Activated T-helper 2 cell treated with anti-CD3 and anti-CD28 coated beads, Interferon-gamma antibody, Interleukin-2, Interleukin-4, amounts not matched to agents 10 μg/mL and 5 μg/mL and 100 μg/mL, durations not matched to agents 14 hours and 24 hours and 36 hours (primary cell): ENCODE measurements at places on chromosomes 5 and 9. TPM values are rescaled to one million over a fixed set of nuclear protein-coding genes. Genes with fewer than 3 reads are reported as not detected.

FBP1 gene
- total RNA-seq, result 0.23 TPM in 1 of 2 replicates, not detected in the other

PHYHD1 gene
- total RNA-seq, result 0.44 and 0.68 TPM in 2 replicates

CCDC171 gene
- total RNA-seq, result 1.8 and 2.0 TPM in 2 replicates

NFIB gene
- total RNA-seq, result 0.02 TPM in 1 of 2 replicates, not detected in the other

TICAM2 gene
- total RNA-seq, result 0.85 TPM in 1 of 2 replicates, not detected in the other

LPCAT1 gene
- total RNA-seq, result 78.4 and 79.0 TPM in 2 replicates

MLANA gene
- not detected in 2 replicates for total RNA-seq

SPATA31C2 gene
- total RNA-seq, result not detected in 2 replicates

PCDHB1 gene
- not detected in 2 replicates for total RNA-seq

DBH gene
- total RNA-seq, result not detected in 2 replicates

PCSK1 gene
- not detected in 2 replicates for total RNA-seq

PCDHA1 gene
- total RNA-seq, result 0.07 TPM in 1 of 2 replicates, not detected in the other

IRX2 gene
- not detected in 2 replicates for total RNA-seq

CDK9 gene
- 98.1 and 99.8 TPM in 2 replicates for total RNA-seq

ZNF618 gene
- total RNA-seq, result 0.25 TPM in 2 replicates

PCDHGB3 gene
- 0.46 and 0.85 TPM in 2 replicates for total RNA-seq

NKD2 gene
- total RNA-seq, result 14.4 TPM in 2 replicates

SPARC gene
- 0.43 TPM in 1 of 2 replicates, not detected in the other for total RNA-seq

DNA sequence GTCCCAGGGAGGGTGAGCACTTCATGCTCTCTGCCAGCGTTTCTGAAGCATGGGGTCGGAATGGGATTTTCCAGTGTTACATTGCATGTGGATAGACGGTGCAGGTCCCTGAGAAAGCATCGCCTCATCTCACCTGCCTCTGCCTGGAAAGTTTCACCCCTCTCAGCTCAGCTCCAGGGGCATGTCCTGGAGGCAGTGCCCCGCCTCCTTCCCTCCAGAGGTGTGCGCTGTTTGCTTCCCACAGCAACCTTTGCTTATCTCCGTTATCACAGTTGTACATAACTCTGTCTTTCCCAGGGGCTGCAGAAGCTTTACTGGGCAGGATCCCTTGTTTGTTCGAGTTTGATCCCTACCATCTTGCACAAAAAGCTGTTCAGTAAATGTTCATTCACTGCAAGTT lies 10.7 kb upstream of the CREBRF start:
- no peak overlapping the region for H3K4me3 ChIP-seq
- DNase-seq, result no peak

- no peaks in the 10 kb centered on the region for H3K4me1 ChIP-seq
- H3K27ac ChIP-seq, result no peak overlapping the region
- H3K4me3 ChIP-seq, result no peak overlapping the region
- no peaks in the 10 kb centered on the region for H3K27me3 ChIP-seq
- no peaks in the 10 kb centered on the region for H3K36me3 ChIP-seq
Measured at GRCh38 chr5:170142196-170142595, 36.5 kb downstream of the FOXI1 start.

DNA sequence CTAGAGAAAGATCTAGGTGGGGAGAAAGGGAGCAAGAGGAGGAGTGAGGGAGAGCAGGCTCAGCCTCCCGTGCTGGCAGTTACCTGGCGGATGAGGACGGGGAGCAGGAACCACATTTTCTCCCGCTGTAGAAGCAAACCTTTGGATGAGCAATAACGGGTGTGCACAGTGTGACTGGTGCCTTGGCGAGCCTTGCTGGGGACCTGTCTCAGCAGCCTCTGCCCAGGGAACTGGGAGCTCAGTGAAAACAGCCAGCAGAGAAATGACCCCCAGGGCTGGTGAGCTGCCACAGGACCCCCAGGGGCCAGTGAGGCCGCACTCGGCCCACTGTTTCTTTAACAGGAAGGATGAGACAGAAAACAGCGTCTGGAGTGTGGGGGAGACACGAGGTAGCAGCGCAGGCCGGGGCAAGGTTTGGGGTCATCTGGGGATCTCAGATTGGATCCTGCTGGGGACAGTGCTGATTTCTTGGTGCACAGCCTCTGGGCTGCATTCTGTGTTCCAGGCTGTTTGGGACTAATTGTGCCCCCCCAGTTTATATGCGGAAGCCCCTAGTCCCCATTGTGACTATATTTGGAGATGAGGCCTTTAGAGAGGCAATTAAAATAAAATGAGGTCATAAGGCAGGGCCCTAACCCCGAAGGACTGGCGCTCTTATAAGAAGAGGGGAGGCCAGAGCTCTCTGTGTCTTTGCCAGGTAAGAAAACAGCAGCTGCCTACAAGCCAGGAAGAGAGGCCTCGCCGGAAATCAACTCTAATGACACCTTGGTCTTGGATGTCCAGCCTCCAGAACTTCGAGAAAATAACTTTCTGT lies 118.8 kb upstream of the PHYKPL start:
- H3K27me3 ChIP-seq, result peaks cover 5% of the 10 kb centered on the region
- no peaks in the 10 kb centered on the region for H3K4me1 ChIP-seq
- H3K4me3 ChIP-seq, result no peak overlapping the region
- H3K36me3 ChIP-seq, result no peaks in the 10 kb centered on the region
- H3K27ac ChIP-seq, result no peak overlapping the region

GRCh38 chr9:137088121-137088520 lies 1.3 kb downstream of the MAN1B1 start:
- H3K36me3 ChIP-seq, result peaks cover 25% of the 10 kb centered on the region
- peak overlapping the region; percentile 85 for H3K4me3 ChIP-seq
- H3K27ac ChIP-seq, result peak overlapping the region; percentile 84
- H3K27me3 ChIP-seq, result no peaks in the 10 kb centered on the region

- no peak for DNase-seq
- no peaks in the 10 kb centered on the region for H3K36me3 ChIP-seq
- H3K4me3 ChIP-seq, result no peak overlapping the region
- no peak overlapping the region for H3K27ac ChIP-seq
- peaks cover 17% of the 10 kb centered on the region for H3K4me1 ChIP-seq
- H3K27me3 ChIP-seq, result peaks cover 16% of the 10 kb centered on the region
Measured at GRCh38 chr5:145830594-145830993, 4.5 kb downstream of the PRELID2 start.

DNA sequence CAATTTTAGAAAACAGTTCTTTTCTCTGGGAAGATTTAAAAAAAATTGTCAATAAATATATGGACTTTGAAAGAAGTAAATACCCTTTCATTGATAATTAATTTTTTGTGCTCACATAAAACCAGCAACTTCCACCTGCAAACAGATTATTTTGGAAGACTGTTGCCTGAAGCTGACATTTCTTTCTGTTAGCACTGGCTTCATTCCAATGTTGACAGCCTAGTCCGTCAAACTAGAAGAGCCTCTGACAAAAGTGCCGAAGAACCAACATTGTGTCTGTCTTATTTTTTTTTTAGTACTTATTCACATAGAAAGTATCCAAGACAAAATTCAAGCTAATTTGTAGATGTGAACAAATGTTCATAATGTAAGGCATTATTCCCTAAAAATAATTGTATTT lies 108.6 kb upstream of the TMEM161B start:
- H3K27ac ChIP-seq, result no peak overlapping the region
- H3K27me3 ChIP-seq, result no peaks in the 10 kb centered on the region
- H3K4me3 ChIP-seq, result no peak overlapping the region
- DNase-seq, result no peak
- peaks cover 2% of the 10 kb centered on the region for H3K4me1 ChIP-seq

DNA sequence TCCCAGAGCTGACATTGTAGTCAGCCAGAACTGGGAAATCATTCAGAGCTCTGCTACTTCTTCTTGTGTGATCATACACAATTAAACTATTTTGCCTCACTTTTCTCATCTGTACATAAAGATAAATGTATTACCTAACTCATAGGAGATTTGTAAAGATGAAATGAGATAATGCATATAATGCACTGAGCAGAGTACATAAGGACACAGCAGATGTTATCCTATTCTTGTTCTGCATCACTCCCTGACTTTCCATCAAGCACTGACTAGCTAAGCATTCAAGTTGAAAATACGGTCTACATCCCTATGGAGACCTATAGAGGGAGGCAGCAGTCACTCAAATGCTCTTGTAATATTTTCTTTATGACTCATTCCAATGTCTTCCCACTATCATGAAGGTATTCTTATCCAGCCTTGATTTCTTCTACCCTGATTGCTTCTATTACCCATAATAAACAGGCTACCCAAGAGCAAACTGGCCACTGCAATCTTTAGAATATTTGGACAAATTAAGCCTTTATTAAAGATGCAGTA lies 16.3 kb upstream of the PRR16 start:
- no peaks in the 10 kb centered on the region for H3K27me3 ChIP-seq
- no peak overlapping the region for H3K4me3 ChIP-seq
- no peak overlapping the region for H3K27ac ChIP-seq
- DNase-seq, result no peak
- H3K36me3 ChIP-seq, result no peaks in the 10 kb centered on the region
- no peaks in the 10 kb centered on the region for H3K4me1 ChIP-seq

DNA sequence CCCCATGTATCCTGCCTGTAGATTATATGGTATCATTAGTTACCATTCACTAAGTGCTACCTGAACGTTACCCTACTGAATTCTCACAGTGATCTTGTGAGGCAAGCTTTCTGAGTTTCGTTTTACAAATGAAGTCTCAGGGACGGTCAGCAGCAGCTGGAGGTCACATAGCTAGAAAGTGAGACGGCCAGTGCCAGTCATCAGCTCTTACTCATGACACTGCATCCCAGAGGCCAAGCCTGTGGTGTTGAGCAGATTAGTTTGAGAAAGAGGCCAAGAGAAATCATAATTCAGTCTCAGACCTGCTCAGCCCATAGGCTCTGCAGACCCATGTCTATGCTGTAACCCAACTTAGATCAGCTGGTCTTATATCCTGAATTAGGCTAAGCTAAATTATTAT lies 95.7 kb upstream of the EGFLAM start:
- H3K4me3 ChIP-seq, result no peak overlapping the region
- H3K36me3 ChIP-seq, result no peaks in the 10 kb centered on the region
- H3K4me1 ChIP-seq, result no peaks in the 10 kb centered on the region
- DNase-seq, result no peak
- no peaks in the 10 kb centered on the region for H3K27me3 ChIP-seq

DNA sequence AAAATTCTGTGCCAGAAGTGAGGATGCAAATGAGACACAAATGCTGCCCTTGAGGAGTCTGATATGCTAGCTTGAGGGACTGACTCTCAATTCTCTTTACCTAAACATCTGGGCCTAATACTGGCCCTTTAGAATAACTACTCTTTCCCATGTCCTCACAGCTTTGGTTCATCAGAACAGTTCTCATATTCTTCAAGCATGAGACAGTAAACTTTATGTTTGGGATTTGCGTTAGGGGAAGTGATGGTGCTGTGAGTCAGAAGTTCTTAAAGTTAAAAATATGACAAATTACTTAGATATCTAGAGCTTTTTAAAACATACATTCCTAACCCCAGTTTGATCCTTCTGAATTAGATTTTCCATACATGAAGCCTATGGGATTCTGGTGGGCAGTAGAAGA lies 665.0 kb upstream of the RGMB start:
- H3K27ac ChIP-seq, result no peak overlapping the region
- no peaks in the 10 kb centered on the region for H3K36me3 ChIP-seq
- no peak for DNase-seq
- no peaks in the 10 kb centered on the region for H3K4me1 ChIP-seq
- H3K27me3 ChIP-seq, result no peaks in the 10 kb centered on the region

- no peaks in the 10 kb centered on the region for H3K36me3 ChIP-seq
- H3K27me3 ChIP-seq, result no peaks in the 10 kb centered on the region
- H3K4me3 ChIP-seq, result no peak overlapping the region
- peaks cover 11% of the 10 kb centered on the region for H3K4me1 ChIP-seq
Measured at GRCh38 chr5:126508962-126509279, 85.7 kb downstream of the GRAMD2B start.

GRCh38 chr5:7464182-7464581 lies 68.2 kb downstream of the ADCY2 start:
- no peak overlapping the region for H3K4me3 ChIP-seq
- no peaks in the 10 kb centered on the region for H3K4me1 ChIP-seq
- DNase-seq, result no peak
- no peak overlapping the region for H3K27ac ChIP-seq
- no peaks in the 10 kb centered on the region for H3K27me3 ChIP-seq

DNA sequence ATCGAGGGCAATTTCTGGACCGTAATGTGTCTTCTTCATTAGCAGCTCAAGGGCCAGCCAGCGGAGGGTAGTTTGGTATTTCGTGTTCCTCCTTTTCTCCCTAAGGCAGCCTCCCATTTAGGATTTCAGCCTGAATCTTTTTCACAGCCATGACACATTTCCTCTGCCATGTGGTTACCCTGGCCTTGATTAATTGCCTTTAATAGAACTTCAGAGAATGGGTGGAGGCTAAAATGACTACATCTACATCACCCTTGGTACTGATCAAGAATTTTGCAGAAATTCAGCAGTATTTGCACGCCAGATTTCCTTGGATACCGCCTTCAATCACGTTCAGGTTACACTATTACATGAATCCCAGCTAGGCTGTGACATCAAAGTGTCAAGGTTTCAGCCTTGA lies 58.0 kb downstream of the ADAMTS16 start:
- H3K27ac ChIP-seq, result no peak overlapping the region
- no peak for DNase-seq
- no peak overlapping the region for H3K4me3 ChIP-seq
- no peaks in the 10 kb centered on the region for H3K27me3 ChIP-seq

- no peak for DNase-seq
- no peaks in the 10 kb centered on the region for H3K4me1 ChIP-seq
- H3K27me3 ChIP-seq, result peaks cover 42% of the 10 kb centered on the region
- H3K36me3 ChIP-seq, result no peaks in the 10 kb centered on the region
Measured at GRCh38 chr9:36029765-36030528, 6.8 kb upstream of the RECK start.

DNA sequence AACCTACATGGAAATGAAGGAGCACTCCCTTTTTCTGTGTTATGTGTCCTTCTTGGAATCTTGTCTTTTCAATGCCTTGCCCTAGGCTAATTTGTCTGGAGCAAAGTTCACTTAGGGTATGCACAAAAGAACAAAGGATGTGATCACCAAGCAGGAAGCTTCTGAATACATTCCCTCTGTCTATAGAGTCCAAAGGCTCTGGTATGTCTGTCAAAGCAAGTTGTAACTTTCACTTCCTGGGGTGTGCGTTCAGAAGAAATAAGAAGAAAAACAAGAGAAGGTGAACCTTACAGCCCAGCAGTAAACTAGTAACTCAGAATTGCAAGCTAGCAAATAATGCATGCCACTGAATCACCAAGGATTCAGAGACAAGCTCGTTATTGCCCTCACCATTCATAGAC lies 31.7 kb upstream of the CDH6 start:
- no peaks in the 10 kb centered on the region for H3K27me3 ChIP-seq
- H3K36me3 ChIP-seq, result no peaks in the 10 kb centered on the region
- no peak overlapping the region for H3K4me3 ChIP-seq
- H3K27ac ChIP-seq, result no peak overlapping the region

DNA sequence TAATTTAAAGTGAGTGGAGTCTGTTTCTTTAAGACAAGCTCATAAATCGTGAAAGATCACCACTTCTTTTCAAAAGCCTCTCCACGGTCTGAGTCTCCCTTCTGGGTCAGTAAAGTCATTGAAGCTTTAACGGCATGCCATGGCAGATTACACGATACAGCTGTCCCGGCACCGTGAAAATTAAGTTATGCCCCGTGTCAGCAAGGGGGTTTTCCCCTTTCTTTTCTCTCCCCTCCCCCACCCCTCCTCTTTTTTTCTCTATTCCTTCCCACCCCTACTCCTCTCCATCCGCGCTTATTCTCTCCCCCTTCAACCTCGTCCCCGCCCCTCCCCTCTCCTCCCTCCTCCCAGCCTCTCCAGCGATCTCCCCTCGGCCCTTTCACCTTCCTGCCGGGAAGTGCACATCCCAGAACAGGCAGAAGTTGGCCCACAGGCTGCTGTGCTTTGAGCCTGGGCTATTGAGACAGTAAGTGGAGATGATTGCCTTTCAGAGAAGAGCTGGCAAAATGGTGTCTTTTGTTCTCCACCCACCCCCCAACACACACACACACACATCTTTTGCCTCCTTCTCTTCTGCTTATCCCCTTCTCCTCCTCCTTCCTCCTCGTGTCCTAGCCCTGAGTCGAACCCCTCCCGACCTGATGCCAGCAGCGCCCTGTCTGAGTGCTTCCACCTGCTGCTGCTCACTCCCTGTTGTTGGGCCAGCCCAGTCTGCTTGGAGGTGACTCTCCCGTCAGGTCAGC lies 44.1 kb downstream of the GAS1 start:
- no peak for DNase-seq
- H3K4me3 ChIP-seq, result no peak overlapping the region
- no peaks in the 10 kb centered on the region for H3K36me3 ChIP-seq
- H3K27me3 ChIP-seq, result peaks cover 35% of the 10 kb centered on the region
